Stimulated activated CD4-positive, alpha-beta T cell treated with anti-CD3 and anti-CD28 coated beads, Interleukin-12 subunit alpha, Interleukin-12 subunit beta, amount 100 ng/mL, for 4 hours (primary cell): ENCODE measurements at places on chromosomes 3 and 15.

GRCh38 chr15:71502077-71502432 is 308.3 kb upstream of the NR2E3 start:
- DNase-seq, result no peak

GRCh38 chr3:32403663-32404062 is 12.0 kb downstream of the CMTM7 start:
- no peak for DNase-seq

DNA sequence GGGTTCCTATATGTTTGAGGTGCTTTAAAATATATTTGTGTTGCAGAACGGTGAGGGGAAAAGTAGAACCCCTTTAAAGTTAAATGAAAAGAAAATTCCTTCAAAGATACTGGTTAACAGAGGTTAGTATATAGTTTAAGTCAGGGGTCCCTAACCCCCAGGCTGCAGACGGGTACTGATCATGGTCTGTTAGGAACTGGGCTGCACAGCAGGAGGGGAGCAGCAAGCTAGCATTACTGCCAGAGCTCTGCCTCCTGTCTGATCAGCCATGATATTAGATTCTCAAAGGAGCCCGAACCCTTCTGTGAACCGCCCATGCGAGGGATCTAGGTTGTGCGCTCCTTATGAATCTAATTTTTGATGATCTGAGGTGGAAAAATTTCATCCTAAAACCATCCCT is 37.5 kb upstream of the RFX7 start:
- DNase-seq, result no peak

- DNase-seq, result no peak
Observed at GRCh38 chr3:170961616-170962400, 53.4 kb upstream of the EIF5A2 start.

GRCh38 chr3:79115458-79115857 is 652.3 kb downstream of the ROBO1 start:
- no peak for DNase-seq

DNA sequence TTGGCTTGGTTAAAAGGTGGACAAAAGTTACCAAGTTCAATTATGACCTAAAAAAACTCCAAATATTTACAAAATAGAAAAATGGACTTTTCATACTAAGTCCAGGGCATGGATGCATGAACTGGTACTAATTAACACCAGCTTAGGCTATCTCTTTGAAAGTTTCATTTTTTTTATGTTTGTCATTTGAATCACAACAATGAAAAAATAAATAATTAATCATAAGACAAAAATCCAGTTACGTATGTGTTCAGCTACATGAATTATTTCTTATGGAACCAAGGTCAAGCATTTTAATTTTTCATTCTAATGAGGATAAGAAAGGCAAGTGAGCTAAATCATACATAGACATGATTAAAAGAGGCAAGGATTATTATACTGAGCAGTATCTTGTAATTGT is 23.7 kb upstream of the STRIT1 start:
- no peak for DNase-seq

GRCh38 chr3:133410191-133410892 is 10.5 kb downstream of the BFSP2 start:
- no peak for DNase-seq

DNA sequence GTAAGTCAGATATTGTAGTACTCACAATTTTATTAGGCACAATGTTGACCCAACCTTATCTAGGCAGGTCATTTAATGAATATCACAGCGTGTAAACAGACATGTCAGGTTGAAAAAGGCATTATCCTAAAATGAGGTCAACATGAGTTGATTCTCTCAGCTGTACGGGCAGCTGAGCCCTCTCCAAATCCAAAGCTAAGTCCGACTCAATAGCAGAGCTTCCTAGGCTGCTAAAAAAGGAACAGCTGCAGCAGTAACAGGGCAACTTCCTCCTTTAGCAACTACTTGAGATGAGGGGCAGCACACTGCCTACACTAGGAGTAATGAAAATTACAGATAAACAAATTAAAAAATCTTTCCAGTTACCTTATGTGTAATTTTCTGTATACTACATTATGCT is 189.2 kb downstream of the CADM2 start:
- no peak for DNase-seq

DNA sequence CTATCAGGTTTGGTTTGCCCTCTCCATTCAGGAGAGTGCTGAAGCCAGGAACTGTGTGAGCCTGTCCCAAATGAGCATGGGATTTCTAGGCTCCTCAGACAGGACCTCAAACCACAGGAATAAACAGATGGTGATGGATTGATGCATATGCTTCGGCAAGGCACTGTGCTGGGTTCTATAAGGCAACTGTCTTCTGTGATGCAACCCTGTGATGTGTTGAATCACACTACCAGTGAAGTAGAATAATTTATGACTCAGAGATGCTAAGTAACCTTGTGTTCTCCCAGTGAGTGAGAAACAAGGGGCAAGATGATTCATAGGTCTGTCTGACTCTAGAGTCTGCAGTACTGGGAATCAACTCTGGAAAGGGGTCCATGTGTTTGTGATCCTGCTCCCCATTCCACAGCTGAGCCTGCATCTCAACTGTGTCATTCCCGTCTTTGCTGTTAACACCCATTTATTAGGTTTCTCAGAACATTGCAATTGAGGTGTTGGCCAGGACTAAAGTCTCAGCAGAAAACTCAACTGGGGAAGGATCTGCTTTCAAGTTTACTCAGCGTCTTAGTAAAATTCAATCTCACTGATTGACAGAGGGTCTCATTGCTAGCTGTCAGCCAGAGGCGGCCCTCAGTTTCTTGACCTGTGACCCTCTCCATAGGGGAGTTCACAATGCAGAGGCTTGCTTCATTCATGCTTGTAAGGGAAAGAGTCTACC is 510.1 kb upstream of the CFAP20DC start:
- DNase-seq, result peak; percentile 20

DNA sequence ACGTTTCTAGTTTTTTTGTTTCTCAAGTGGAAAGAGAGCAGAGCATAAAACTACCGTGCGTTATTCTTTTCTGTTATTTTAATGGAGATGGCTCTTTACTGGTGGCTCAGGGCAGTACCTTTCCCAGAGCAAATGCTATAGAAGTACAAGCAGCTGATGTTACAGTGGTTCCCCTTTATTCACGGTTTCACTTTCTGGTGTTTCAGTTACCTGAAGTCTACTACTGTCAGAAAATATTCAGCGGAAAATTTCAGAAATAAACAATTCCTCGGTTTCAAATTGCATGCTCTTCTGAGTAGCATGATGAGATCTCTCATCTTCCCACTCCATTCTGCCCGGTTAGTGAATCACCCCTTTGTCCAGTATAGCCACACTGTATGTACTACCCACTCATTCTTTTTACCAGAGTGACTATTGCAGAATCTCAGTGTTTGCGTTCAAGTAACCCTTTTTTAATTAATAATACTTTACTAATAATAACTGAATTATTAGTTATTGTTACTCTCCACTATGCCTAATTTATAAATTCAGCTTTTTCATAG is 597.5 kb upstream of the ROBO2 start:
- DNase-seq, result no peak

DNA sequence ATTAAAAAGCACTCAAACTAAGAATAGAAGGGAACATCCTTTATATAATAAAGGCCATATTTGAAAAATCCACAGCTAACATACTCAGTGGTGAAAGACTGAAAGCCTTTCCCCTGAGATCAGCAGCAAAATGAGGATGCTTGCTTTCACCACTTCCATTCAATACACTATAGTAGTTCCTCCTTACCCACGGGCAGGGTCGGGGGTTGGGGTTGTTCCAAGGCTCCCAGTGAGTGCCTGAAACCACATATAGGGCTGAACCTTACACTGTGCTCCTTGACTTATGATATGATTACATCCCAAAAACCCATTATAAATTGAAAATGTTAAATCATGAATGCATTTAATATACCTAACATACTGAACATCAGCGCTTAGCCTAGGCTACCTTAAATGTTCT is 37.7 kb downstream of the ALDH1L1 start:
- DNase-seq, result no peak

DNA sequence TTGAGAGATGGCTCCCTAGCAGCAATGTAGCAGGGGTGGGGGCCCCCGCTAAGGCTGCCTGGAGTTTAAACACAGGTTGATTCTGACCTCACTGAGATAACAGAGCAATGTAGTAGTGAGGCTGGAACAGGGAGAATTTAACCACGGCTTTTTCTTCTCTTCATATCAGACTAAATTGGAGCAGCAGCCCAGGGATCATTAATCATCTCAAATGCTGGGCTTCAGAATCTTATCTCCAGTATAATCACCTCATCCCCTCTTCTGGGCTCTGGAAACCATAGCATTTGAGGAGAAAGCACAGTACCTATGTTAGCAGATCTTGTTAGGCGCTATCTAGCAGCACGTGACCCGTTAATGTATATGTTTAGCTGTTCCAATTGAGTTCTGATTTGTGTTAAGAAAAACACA is 25.4 kb upstream of the DET1 start:
- DNase-seq, result no peak

DNA sequence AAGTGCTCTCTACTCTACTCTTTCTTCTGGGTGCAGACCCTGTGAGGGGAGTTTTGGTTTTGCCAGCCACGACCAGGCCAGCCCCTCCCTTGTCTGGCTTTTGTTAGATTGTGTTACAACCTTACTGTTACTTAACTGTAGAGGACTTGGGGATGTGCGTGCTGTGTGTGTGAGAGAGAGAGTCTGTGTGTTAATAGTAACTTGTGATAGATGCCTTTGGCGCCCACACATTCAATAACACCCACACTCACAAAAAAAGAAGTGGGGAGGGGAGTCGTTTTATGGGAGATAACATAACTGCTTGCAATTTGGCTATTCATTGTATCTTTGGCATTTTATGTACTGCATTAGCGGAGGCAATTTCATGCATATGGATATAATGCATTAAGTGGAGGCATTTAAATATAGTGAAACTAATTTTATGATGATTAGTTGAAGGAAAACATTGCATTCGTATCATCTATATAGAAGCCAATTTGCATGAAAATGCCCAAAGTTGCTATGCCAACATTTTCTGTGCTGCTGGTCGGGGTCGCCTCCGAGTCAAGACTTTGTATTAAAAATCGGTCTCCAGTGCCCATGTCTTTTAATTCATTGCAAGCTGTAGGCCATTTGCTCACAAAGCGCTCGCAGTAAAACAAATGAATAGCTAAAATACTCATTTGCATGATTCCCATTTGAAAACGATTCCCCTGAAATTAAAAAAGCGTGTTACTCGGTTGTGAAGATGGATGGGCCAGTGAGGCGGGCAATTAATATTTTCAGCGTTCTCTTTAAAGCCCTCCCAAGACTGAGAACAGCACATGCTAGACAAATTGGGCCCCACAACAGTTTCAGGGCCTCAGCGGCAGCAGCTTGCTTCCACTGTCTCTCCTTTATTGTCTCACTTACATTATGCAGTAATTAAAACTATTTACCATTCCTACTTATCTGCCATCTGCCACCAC is 158.5 kb upstream of the SMAD3 start:
- DNase-seq, result no peak

DNA sequence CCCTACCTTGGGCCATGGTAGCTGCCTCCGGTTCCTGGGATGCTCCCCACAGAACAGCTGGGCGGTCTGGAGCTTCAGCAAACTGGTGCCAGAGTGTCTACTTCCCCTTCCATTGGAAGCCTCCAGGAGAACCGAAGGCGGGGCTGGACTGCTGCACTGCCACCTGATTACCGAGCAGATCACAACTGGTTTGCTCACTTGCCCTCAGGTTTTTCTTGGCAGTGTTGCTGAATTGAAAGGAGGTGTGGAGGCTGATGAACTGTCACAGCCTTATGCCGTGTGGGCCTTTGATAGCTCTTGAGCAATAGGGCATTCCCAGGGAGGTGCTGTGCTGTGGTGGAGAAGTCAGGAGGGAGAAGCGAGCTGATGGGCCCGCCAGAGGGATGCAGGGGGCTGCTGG is at the start of gene TGM5:
TGM5 (minus strand) TSS at position 95 of the 400 bp plus-strand sequence; CDS start at position 16, 79 bp downstream.
- DNase-seq, result no peak

GRCh38 chr3:34225821-34226366 is 427.5 kb downstream of the PDCD6IP start:
- DNase-seq, result no peak

DNA sequence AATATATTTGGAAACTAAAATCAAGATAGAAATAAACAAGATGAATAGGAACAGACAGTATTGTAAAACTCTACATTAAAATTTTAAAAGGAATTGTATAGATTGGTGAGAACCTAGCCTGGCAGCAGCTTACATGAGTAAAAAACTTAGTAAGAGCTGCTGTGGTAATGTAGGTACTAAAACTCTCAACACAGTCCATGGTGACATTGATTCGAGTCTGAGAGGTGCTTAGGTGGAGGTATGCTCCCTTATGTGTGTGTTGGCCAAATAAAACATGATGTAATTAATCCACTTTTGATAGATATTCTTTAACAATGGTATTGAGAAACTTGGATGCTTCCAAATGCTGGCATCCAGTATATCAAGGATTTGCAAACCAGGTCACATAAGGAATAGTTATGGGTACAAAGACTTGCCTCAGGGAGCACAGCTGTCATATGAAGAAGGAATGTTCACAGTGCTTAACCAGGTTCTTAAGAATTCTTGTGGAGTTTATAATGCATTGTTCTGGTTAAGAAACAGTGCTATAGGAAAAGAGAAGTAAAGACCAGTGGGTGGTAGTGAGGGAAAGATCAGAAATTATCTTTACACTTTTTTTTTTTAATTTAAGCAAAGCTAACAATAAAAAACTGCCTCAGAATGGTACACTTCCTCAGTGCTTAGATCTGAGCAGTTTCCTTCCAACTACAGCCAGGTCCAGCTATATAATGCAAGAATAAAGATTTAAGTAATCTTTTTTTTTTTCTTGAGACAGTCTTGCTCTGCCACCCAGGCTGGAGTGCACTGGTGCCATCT is 24.6 kb upstream of the IL20RB start:
- DNase-seq, result no peak
